ENCODE measurements at places on chromosomes 6 and 20.

GRCh38 chr6:141483598-141484061, 649.1 kb upstream of the GJE1 start:
- DNase-seq: peak; percentile 34

DNA sequence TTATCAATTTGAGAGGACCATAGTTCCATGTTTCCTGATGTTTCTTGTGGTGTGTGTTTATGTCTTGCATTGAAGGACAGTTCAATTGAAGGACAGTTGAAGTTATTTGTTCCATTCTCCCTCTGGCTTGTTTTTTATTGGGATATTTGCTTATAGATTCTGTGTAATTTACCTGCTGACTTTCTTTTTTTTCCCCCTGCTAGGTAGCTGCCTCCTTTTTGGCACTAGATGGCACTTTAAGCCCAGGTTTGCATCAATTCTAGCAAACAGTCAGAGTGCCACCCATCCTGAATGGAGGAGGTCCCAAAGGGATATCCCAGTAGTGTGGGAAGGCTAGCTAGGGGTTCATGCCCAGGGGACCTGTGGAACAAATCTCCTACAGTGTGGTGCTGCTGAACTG, 78.1 kb downstream of the CFAP61 start:
- peak; percentile 45 for DNase-seq

GRCh38 chr20:54657268-54657826, 182.0 kb downstream of the DOK5 start:
- DNase-seq: no peak

DNA sequence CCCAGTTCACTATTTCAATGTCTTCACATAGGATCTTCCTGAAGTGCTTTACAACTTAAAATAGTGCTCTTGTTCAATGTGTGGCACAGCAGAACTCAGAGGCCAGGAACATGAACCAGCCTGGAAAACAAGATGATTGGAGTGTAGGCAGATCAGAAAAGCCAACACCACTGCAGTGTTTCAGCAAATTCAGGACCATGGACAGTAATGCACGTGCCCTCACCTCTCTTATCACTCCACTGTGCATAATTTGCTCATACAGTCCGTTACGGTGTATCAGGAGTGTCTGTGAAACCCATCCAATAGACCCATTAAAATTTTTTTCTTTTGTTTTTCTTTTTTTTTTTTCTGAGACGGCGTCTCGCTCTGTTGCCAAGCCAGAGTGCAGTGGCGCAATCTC, 27.6 kb upstream of the HACE1 start:
- no peak for DNase-seq

GRCh38 chr6:84227044-84227433, 404 bp downstream of the CEP162 start:
- no peak for DNase-seq

Measured in COR-L47 (cell line).